ENCODE measurements at places on chromosomes 1 and 21.

- no peak for DNase-seq
These were observed 106.0 kb downstream of the UBE2U start for GRCh38 chr1:64309431-64309831.

GRCh38 chr1:235054466-235054865 is 74.2 kb downstream of the TOMM20 start:
- no peak for DNase-seq

GRCh38 chr21:37552496-37553029 is 186.0 kb downstream of the DYRK1A start:
- no peak for DNase-seq

- no peak for DNase-seq
These were observed 29.0 kb downstream of the SOAT1 start for GRCh38 chr1:179322557-179322956.

- DNase-seq: no peak
These were observed 47.1 kb upstream of the PLA2G2C start for GRCh38 chr1:20233394-20233793.

GRCh38 chr1:36847761-36848160 is 186.6 kb downstream of the GRIK3 start:
- no peak for DNase-seq

DNA sequence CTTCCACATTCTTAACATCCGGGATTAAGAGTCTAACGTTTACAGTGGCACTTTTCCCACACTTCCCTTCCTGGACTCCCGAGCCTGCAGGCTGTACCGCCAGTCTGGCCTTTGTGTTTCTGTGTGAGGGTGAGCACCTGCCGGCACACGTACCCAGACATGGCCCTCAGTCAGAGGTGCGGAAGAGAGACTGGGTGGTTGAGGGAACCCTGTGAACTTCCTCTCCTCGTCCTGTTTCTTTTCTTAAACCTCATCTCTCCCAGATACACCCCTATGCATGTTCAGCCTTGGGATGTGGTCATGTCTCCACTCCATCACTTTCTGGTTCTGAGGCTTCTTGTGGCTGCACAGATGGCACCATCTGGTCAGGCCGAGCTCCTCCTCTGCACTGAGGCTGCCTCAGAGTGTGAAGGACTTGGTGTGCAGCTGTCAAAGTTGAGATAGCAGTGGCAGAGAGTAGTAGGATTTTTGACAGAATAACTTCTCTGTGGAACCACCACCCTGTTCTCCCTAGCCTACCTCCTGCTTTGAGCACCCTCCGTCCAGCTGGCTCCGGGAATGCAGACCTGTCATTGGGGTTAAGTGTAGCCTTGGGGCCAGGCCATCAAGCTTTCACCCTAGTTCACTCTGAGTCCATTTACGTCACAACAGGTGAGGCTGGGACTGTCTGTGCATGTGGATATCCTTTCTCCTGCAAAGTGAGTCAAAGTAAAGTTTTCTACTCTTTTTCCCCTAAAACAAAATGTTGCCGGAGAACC is 31.4 kb downstream of the VASH2 start:
- peak; percentile 70 for DNase-seq

- DNase-seq: no peak
These were observed 41.8 kb downstream of the NTPCR start for GRCh38 chr1:232992227-232992626.

- DNase-seq: no peak
These were observed 299.2 kb downstream of the PBX1 start for GRCh38 chr1:164858096-164858632.

GRCh38 chr1:156372265-156372586 is 3.2 kb downstream of the RHBG start:
- DNase-seq: no peak

GRCh38 chr1:245763873-245764331 is 609.1 kb downstream of the KIF26B start:
- DNase-seq: no peak

- no peak for DNase-seq
These were observed 17.2 kb downstream of the CC2D1B start for GRCh38 chr1:52348704-52349300.

DNA sequence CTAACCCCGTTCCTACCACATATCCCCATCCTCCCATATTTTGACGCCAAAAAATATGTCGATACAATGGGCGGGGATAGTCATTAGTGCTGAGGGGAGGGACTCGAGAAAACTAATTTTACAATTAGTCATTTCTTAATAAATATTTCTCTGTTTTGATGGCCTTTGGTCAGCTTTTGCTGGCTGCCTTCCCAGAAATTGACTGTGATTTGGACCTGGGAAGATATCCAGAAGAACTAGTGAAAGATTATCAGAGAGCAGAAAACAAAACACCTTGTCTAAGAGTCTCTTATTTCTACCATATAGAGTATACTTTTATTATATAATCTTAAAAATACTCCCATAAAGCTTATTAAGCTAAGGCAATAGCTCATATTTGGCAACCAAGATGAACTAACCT is 247.6 kb downstream of the MRPL39 start:
- DNase-seq: no peak

DNA sequence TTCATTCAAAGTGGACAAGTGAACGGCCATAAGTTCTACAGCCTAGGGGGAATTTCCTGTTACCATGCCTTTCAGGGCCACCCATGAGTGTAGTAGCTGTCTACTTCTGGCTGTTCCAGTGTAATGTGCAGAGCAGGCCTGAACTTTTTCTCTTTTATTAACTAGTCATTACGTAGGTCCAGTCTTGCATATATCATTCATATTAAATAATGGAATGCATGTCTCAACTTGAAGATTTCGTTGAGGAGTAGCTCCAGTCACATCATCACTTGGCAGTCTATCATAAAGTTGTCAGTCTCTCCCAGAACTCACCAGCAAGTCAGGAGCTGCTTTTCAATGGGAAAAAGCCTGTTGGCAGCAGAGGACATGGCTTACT is 12.0 kb upstream of the GIPC2 start:
- no peak for DNase-seq

GRCh38 chr1:64540265-64540791 is 70.4 kb downstream of the CACHD1 start:
- DNase-seq: no peak

GRCh38 chr1:34867415-34867814 is 7.9 kb upstream of the SMIM12 start:
- no peak for DNase-seq

- DNase-seq: no peak
These were observed 20.7 kb downstream of the KCNA10 start for GRCh38 chr1:110498270-110498669.

GRCh38 chr1:243756529-243756928 is 93.5 kb downstream of the AKT3 start:
- DNase-seq: no peak

DNA sequence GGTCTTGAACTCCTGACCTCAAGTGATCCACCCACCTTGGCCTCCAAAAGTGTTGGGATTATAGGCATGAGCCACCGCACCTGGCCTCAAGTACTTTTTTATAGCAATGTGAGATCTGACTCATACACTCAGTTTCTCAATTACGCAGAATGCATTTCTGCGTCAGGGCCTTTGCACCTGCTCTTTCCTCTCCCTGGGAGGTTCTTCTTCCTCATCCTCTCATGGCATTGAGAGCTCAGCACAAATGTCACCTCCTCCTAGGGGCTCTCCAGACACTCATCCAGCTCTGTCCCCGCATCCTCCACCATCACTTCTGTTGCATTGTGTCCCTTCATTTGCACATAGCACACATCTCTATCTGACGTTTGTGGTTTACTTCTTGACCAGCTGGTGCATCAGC is 418.8 kb downstream of the PTPRU start:
- DNase-seq: peak; percentile 14

DNA sequence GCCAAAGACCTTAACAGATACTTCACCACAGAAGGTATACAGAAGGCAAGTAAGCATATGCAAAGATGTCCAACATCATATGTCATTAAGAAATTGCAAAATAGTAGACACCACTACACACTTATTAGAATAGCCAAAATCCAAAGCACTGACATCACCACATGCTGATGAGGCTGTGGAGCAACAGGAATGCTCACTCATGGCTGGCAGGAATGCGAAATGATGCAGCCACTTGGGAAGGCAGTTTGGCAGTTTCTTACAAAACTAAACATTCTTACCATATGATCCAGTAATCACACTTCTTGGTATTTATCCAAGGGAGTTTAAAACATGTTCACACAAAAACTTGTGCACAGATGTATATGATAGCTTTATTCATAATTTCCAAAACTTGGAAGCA is 261.2 kb upstream of the AJAP1 start:
- no peak for DNase-seq

GRCh38 chr1:178510155-178510554 is 2.8 kb upstream of the TEX35 start:
- DNase-seq: no peak

- DNase-seq: no peak
These were observed 617.7 kb upstream of the ADGRL2 start for GRCh38 chr1:81183051-81183450.
